Neuronal stem cell (in vitro differentiated cells): ENCODE measurements at places on chromosomes 13 and 19.

DNA sequence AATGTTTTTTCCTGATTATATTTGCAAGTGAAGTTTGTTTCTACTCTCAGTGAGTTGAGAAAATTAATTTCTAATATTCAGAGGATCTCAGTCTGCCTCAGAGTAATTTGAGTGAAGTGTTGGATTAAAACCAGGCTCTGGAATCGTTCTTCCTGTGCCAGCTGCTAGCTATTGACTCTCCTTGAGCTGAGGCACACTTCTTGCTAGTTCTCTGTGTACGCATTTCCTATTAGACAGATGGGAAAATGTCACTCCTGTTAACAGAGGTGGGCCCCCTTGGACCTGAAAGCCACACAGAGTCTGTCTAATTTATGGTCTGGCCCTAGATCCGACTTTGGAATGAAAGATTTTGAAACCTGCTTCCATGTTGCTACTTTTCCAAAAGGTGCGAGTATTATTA is 107.6 kb upstream of the RNF113B start:
- no peak for DNase-seq

- no peak for DNase-seq
Observed at GRCh38 chr13:46639033-46639981, 86.3 kb downstream of the LRCH1 start.

DNA sequence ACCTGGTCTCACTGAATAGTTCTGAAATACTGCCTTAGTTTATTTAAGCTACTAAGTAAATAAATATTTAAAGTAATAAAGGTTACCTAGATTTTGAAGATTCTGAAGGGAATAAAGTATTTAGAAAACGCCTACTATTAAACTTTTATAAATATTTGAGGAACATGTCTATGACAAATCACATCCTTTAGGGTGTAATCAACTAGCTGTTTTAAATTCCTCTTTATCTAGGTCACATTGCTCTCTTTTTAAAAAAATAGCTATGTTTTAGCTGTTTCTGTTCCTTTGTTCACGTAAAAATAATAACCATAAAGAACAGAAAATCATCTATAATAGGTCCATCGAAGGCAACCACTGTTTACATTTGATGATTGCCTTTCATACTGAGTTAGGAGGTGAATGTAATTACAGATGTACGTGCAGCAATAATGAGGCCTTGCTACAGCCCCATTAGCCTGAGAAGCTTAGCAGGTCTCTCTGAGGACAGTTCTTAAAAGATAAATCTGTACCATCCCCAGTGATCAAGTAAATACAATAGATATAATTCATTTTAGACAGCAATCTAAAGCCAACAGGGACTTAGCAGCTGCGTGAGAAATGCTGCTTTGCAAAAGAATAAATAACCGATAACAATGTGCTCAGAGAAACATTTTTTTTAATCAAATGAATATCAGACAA is 449.5 kb downstream of the LIG4 start:
- DNase-seq: no peak

DNA sequence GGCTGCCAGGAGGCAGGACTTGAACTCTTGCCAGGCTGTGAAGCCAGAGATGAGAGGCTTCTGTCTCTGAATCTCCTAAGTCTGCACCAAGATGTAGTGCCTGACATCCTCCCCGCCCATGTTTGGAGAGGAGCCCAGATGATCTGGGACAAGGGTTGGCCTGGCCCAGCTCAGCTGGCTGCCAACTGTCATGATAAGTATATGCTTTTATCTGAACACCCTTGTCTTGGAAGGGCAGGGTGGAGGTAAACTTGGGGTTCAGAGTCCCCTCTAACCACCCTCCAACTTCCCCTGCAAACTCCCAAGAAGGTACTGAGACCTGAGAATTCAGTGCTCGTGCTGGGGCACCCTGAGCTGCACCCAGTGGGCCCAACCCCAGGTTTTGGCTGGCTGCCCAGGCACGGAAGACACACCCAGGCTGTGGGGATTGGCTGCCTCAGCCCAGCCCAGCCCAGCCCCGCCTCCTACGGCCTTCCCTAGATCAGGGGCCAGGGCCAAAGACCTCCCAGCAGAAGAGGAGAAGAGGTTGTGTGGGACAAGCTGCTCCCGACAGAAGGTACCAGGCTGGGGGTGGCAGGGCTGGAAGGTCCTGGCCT is at the start of gene CYP4F12:
Gene CYP4F12, plus strand, starts transcription at position 508 of the 596 bp plus-strand sequence. CDS start 443 bp downstream, outside the sequence.
- no peak for DNase-seq

GRCh38 chr19:4707956-4708650 is 15.5 kb downstream of the DPP9 start:
- DNase-seq: no peak

GRCh38 chr13:57624565-57625435 is 6.7 kb upstream of the PCDH17 start:
- peak; percentile 77 for DNase-seq

DNA sequence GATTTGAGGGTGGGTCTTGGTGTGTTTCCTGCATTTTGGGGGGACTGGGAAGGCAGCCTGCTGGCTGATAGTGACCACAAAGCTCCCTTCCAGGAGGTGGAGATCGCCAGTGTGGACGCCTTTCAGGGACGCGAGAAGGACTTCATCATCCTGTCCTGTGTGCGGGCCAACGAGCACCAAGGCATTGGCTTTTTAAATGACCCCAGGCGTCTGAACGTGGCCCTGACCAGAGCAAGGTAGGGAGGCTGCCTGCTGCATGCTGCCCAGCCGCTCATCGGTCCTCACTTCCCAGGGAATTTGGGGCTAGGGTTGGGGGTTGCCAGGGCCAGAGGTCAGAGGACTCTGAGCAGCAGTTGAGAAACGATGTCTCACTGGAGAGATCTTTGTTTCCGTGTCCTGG is 30.2 kb downstream of the UPF1 start:
- no peak for DNase-seq

DNA sequence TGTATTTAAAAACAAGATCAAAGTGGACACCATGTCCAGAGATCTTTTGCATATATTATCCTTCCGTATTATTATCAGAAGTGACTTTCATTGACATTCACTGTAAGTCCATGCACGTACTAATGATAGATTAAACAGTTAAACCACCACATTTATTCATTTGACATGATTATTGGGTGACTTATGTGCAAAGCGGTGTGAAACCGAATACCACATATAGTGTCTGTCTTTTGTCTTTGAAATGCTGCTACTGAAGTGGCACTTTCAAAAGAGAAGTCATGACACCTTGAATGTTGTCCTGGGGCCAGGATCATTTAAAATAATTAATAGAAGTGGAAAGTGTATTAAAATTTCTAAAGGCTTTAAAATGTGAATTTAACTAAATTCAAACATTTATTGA is 100.1 kb downstream of the ERCC5 start:
- DNase-seq: no peak

GRCh38 chr13:39326469-39327171 is 276.4 kb downstream of the LHFPL6 start:
- peak; percentile 40 for DNase-seq

DNA sequence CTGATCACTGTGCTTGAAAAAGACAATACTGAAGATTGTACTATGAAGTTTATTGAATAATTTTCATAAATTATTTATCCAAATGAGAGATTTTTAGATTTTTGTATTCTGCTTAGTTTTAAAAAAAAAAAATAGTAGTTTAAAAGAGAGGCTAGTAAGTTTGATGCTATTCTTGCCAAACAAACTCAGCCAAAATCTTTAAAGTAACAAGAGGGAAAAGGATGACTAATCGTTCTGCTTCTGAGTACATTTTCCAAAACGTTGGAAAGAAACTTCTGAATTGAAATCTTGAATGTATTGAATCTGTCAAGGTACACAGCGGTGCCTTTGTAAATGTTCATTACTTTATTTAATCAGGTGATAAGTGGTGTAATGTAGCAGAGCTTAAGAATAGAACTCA is 34.4 kb downstream of the NUP58 start:
- DNase-seq: no peak

DNA sequence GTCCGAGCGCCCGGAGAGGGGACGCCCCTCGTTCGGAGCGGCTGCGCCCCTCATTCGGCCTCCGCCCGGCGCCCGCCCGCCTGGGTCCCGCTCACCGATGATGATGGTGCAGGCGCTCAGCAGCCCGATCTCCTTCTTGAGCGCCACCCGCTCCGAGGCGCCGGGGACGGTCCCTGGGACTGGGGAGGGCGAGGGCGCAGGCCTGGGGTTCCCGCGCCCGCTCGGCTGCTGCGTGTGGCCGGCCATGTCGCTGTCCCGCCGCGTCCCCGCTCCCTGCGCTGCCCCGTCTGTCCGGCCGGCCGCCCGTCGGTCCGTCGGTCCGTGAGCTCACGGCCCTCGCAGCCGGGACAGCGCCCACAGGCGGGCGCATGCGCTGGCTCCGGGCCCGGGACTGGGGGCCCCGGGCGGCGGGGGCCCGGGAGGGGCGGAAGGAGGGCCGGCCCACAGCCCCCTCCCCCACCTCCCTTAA is at the start of gene SLC7A10:
Gene SLC7A10, minus strand, starts transcription at position 393 of the 469 bp plus-strand sequence. Its CDS starts 147 bp downstream, at position 246.
- DNase-seq: no peak

- DNase-seq: no peak
Observed at GRCh38 chr19:29962793-29963192, 20.8 kb downstream of the URI1 start.

GRCh38 chr13:27978301-27978968 is 9.3 kb upstream of the CDX2 start:
- no peak for DNase-seq

DNA sequence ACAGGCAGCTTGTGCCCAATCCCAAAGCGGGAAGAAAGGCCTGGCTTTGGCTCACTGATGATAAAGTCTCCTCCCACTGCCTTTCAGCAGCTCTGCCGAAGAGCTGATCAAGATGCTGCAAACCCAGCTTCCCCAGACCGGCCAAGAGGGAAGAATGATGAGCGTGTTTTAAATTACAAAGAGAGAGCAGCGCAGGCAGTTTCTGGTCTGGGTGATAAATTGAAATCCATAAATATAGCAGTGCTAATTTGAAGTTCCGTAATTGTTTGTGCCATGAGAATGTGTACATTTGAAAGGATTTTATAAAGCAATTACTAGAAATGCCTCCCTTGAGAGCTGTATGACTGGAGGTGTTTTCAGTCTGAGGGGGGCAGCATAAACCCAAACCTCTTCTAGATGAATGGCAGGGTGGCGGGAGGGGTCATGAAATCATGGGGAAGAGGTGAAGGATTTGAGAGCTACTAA is 171.8 kb downstream of the STK24 start:
- peak; percentile 56 for DNase-seq

GRCh38 chr13:96795670-96796069 is 198.6 kb downstream of the OXGR1 start:
- DNase-seq: no peak

GRCh38 chr13:34300559-34300958 is 482.6 kb downstream of the RFC3 start:
- DNase-seq: no peak

DNA sequence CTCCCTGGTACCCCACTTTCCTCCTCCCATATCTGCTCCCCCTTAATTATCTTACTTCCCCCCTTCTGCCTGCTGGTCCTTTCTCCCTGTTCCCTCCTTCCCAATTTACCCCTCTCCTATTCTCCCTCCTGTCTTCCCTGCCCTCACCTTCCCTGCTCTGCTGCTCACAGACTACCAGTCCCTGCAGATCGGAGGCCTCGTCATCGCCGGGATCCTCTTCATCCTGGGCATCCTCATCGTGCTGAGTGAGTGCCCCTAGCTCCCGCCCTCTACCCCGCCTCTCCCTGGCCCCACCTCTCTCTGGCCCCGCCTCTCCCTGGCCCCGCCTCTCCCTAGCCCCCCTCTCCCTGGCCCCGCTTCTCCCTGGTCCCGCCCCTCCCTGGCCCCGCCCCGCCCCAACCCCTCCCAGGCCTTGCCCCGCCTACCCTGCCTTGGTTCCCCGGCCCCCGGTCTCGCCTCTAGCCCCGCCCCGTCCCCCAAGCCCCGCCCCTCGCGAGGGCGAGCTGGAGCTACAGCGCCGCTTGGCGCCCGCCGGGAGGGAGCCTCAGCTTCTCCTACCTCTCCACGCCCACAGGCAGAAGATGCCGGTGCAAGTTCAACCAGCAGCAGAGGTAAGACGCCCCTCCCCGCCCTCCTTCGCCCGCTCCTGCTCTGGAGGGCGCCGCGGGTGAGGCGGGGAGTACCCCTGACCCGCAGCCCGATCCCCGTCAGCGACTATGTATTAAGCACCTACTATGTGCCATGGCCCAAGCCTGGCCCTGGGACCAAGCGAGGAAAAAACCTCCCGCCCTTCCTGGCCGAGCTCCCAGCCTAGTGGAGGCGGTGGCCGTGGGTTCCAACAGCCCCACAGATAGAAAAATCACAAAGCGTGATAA is 1.9 kb upstream of the FXYD7 start:
- DNase-seq: peak; percentile 87

GRCh38 chr13:58376349-58376748 is 744.8 kb downstream of the PCDH17 start:
- DNase-seq: no peak

GRCh38 chr13:21798181-21798580 is 127.3 kb downstream of the FGF9 start:
- DNase-seq: no peak

- no peak for DNase-seq
Observed at GRCh38 chr13:30791354-30792001, 56.1 kb downstream of the ALOX5AP start.

GRCh38 chr19:6577476-6578125 is 13.3 kb downstream of the CD70 start:
- no peak for DNase-seq

DNA sequence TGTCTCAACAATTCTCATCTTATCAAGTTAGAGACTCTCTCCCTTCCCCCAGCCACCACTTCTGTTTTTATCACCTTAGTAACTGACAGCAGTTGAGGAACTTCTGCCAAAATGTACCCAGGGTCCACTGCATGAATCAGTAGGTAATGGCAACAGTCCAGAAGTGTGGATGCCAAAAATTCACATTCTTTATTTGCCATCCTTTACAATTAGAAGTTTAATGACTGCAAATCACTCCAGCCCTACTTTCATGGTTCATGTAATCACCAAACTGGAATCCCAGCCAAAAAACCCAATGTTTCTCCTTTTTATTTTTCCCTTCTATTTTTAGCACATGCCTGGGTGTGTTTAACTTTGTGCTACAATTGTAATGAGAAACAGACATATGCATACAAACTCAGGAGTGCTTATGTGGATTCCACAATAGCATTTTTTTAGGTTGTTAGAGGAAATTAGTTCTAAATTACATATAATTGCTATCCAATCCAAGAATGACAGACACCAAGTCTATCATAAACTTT is 243.5 kb downstream of the RGCC start:
- DNase-seq: no peak
